ENCODE measurements at places on chromosomes 11 and 22.

- no peak for DNase-seq
Observed at GRCh38 chr22:37284126-37284804, 2.0 kb downstream of the CYTH4 start.

- no peak for DNase-seq
Observed at GRCh38 chr11:117371453-117371852, 43.8 kb downstream of the CEP164 start.

GRCh38 chr22:44783091-44783490 is 30.7 kb downstream of the ARHGAP8 start:
- DNase-seq: no peak

GRCh38 chr11:62145261-62145871 is 21.6 kb downstream of the INCENP start:
- DNase-seq: no peak

DNA sequence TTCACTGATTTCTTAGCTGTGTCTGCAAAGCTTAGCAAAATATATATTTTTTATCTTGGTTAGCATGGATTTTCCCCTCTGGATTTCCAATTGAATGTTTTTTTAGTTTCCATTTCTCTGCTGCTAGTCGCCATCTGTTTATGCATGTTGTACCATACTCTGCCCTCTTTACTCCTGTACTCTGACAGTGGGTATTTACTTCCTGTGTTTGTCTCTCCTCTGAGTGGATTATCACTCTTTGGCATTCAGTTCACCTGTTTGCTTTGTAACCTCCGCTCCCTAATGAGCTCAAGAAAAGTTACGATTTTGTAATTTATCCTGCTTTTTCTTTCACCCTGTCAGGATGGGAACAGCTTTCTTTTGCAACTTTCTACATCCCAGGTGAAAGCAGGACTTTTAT is 59.1 kb downstream of the PDHX start:
- no peak for DNase-seq

DNA sequence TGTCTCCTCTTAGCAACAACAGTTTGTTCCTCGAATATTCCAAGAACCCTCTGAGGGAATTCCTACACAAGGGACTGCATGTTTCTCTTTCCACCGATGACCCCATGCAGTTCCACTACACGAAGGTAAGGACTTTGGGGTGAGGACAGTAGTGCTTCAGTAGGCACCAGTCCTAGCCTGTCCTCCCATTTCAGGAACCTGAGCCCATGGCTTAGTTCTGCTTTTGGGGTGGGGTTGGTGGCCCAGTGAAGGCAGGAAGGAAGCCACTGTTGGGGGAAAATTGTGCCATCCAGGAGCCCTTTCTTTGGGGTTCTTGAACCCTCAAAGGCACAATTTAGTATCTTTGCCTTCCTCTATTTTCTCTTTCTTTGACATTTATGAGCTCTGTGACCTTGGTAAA is 38.2 kb downstream of the RNF141 start:
- DNase-seq: no peak

DNA sequence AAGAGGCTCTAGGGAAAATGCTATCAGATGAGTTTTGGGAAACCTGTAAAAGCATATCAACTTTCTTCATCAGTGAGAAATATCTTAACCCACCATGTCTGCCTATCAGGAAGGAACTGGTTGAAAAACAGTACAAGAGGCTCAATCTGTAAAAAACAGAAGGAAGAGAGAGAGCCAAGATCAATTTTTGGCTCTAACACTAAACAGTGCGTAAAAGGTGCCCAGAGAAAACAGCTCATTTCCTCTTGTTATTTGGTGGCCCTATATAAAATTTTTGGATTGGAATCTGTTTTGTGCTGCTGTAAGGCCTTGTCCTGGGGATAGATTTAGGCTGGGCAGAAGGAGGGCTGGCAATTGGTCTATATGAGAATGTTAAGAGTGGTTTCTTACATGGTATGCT is 12.1 kb downstream of the MS4A2 start:
- no peak for DNase-seq

DNA sequence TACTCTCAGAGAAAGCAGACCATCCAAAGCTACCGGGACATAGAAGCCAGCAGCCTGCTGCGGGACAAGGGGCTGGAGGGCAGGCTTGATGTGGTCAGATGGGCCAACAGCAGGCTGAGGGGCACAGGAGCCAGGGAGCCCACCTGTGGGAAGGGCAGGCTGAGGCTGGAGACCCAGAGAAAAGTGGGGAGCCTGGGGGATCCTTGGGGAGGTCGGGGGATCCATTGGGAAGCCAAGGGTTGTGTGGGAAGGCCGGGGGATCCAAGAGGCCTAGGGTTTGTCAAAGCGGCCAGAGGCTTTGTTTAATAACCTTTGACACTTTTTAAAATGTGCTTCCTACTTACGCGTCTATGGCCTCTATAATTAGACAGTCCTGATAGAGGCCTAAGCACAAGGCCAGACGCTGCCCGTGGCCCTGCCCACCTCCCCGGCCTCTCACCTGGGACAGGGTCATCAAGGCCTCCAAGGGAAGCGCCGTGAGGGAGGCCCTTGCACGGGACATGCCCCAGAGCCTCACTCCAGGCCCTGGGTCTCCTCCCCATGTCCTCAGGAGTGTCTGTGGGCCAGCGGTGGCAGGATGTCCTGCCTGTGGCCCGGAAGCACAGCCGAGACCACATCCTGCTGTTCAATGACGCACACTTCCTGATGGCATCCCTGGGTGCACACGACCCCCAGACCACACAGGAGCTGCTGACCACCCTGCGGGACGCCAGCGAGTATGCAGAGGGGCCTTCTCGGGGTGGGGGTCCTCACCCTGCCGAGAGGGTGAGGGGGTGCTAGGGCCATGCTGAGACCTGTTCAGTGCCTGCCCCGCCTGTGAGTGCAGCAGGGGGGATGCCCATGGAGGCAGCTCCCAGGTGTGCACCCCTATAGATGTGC is 8.6 kb upstream of the GTSE1 start:
- no peak for DNase-seq

GRCh38 chr11:126308271-126308671 is 4.4 kb downstream of the DCPS start:
- no peak for DNase-seq

- no peak for DNase-seq
Observed at GRCh38 chr11:47389577-47390421, 11.5 kb upstream of the SPI1 start.

DNA sequence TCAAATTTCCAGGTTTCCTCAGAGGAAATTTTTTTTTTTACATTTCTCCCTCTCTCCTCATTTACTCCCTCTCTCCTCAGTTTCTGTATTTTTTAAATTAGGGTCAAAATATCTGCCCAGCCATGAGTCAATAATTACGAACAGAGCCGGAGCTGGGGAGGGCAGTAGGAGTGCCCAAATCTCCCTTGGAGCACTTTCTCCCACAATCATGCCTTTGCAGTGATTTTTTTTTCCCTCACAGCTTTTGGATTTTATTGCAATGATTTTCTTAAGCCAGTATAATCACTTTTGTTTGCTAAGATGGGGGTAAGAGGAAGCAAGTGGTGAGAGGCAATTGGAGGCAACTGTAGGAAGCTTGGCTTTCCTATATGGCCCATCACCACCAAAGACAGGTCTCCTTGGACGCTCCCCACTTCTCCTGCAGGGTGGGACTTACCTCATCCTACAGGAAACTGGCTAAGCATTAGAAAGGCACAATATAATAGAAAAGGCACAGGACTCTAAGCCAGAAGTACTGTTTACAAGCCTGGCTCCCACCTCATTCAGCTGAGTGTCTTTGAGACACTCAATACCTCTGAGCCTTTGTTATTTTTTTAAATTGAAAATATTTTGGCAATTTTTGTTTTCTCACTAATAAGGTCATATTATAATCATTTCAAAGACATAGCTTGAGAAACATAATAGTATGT is 192.6 kb upstream of the PITPNB start:
- peak; percentile 48 for DNase-seq

- no peak for DNase-seq
Observed at GRCh38 chr11:87820011-87820410, 355.2 kb downstream of the RAB38 start.

- no peak for DNase-seq
Observed at GRCh38 chr11:68002575-68002937, 1.3 kb downstream of the UNC93B1 start.

DNA sequence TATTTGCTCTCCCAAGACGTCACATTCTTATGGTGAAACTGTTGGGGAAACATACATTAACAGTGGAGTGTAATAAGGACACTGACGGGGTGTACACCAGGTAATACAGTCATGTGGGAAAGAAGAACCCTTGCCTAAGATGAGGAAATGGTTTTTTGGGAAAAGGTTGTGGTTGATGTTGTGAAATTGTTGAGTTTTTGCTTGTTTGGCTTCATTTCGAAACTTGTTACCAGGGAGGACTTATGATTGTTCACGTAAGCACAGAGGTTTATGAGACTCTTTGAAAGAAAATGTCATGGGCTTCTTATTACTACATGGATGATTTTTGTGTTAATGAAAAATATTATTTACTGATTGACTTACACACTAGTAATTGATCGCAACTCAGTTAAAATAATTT is 16.8 kb downstream of the ANO3 start:
- DNase-seq: no peak

DNA sequence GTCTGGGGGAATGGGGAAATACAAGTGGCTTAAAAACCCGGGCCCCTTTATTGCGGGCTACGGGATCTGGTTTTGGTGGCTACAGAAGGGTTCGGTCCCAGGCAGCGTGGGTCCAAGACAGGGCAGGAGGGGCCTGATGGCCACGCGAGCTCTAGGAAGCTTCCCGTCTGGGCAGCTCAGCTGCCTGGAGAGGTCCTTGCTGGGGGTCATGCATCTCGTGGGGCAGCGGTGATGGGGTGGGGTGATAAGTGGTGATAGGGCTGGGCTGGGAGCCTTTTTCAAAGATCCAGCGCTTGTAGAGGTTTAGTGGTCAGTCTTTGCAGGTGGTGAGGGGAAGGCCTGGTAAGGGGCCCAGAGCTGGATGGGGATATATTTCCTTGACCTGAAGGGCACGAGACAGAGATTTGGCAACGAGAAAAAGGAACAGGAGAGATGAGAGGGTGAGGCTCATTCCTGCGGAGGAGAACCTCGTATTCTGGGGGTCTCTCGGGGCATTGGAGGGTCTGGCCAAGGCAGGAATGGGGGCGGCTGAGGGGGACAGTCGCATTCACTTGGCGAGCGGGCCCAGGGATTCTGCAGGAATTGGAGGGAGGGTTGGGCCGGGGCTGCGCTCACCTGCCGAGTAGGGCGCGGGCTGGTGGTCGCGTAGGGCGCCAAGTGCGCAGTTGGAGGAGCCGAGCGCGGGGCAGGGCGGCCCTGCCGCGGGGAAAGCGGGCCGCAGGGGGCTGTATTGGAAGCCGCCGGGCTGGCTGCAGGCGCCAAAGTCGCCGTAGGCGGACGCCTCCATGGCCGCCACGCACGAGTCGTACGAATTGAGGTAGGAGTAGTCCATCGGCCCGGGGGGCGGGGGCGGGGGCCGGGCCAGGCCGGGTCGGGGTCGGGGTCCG is 560 bp downstream of the PHOX2A start:
- DNase-seq: no peak

DNA sequence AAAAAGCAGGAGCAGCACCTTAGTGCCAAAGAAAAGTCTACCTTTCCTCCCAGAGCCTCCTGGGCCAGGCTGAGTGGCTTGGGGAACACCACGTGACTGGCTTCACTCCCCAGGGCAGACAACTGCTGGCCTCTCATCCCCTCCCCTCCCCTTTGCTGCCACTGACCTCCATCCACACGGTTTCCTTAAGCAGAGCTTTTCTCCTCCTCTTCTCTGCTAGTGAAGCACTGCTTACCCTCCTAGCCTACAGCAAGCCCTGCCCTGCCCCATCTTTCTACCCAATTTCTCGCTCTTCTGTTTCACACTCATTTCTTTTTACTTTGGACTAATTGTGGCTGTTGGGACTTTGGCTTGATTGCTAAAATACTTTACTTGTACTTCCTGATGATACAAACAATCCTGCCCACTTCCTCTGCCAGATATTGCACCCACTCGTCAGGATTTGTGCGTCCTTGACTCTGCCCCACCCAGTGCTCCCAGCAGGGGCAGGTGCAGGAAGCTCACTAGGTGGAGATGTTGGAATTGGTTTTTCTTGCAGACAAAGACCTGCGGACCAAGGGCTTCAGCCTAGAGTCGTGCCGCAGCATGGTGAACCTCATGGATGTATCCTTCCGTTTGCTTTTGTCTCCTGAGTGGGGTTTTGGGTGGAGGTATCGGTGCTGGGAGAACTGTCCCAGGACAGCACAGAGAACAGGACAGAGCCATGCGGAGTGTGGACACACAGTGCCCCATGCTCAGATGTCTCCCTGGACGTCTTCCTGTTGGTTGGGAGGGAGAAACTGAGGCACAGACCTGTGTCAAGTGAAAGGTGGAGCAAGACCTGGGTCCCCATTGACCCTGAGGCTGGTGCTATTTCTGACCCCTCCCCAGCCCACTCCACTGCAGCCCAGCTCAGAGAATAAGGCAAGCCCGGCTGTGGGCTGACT is 27.3 kb downstream of the CAPN1 start:
- no peak for DNase-seq

DNA sequence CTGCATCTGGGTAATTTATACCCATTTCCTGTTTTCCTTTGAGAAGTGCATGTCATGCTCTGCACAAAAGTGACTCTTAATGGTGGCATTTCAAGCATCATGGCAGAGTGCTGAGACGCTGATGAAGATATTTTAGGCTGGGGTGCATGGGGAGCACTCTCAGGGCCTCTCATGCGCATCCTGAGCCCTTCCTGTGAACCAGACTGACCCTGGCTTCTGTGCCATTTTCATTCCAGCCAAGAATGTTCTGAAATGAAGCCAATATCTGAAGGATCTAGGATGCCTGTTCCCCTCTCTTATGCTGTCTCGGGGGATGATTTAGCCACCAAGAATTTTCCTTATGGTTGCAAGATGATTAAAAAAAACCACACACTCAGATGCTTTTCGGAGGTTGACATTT is 61.5 kb downstream of the MIAT start:
- DNase-seq: peak; percentile 94

DNA sequence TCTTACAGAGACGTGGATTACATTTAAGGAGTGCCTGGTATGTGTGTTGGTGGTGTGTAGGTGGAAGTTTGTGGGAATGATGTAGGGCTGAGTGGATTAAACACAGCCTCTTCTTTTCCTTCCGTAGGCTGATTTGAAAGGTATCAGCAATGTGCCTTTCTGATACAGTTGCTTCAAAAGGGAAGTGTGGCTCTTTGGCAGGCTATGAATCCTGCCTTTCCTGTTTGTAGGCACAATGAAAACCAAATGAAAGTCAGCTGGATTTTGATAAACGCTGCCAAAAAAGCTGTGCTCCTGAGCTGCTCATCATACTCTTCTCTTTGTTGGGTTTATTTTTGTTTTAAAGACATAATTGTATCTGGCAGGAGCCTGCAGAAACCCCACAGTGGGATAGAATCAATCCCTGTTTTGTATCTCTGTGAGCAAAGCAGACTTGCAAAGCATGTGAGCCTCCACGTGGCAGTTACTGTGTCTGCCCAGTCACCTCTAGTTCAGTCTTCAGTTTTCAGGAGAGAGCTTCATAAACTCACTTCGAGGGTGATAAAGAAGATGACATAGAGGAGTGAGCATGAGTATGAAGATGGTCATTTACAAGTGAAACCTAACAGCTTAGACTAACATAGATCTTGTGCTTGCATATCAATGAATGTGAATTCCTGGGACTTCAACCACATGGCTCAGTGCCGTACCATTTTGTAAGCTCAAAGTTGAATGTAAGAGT is 655.7 kb upstream of the KIRREL3 start:
- no peak for DNase-seq

Data from HS-5 (cell line).